ENCODE measurements at places on chromosomes 7 and 10.

DNA sequence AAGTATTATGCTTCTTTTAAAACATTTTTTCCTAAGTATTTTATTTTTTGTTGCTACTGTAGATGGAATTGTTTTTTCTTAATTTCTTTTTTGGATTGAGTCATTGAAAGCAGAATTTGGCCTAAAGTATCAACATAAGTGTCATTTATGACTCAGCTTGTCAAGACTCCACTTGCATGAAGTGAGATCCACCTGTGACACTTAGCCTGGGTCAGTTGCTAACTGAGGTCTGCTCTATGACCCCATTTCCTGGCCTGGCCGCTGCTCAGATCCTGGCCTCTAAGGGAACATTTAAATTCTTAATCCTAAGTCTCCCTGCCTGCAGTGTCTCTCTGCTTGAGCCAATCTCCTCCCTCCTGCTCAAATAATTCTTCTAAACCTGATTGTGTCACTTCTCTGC is 35.5 kb downstream of the TMEM270 start:
- no peak for DNase-seq

- no peak for DNase-seq
These were observed 79.5 kb upstream of the CAV2 start for GRCh38 chr7:116420003-116420402.

DNA sequence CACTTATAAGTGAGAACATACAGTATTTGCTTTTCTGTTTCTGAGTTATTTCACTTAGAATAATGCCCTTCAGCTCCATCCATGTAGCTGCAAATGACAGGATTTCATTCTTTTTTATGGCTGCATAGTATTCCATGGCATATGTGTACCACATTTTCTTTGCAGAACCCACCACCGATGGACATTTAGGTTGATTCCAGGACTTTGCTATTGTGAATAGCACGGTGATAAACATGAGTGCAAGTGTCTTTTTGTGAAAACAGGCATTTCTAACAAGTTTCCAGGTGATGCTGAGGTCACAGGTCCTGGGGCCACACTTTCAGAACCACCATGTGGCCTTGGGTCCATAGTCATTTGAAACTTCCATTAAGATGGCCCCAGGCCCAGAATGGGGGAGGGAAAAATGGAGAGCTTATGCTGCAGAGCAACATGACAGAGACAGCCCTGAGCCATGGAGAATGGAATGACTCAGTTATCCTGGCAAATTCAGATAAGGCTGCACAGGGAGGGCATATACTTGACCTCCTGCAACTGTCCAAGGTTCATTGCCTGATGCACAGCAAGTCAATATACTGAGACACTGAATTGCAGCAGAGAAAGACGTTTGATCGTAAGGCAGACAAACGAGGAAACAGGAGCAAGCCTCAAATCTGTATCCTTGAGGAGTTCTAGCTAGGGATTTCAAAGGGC is 248.0 kb upstream of the GALNT17 start:
- DNase-seq, result no peak

GRCh38 chr7:94047956-94048355 is 43.8 kb upstream of the BET1 start:
- DNase-seq, result no peak

GRCh38 chr10:12702215-12702770 is 299.2 kb downstream of the CCDC3 start:
- no peak for DNase-seq

GRCh38 chr7:98399462-98399861 is 1.4 kb downstream of the BAIAP2L1 start:
- no peak for DNase-seq

DNA sequence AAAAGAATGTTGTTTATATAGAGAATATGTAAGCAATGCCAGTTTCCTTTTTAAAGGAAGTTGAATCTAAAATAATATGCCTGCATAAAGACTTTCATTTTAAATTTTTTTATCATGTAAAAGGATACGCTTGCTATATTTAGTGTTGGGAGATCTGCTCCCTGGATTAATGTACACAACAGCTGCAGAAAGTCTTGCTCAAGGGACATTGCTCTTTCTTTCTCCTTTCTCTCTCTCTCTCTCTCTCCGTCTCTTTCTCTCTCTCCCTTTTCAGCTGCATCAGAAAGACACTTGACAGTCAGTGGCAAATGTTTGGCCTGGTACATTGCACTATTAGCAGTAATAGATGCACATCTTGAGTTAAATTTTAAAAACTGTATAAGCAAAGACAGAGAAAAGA is 739 bp downstream of the MYPN start:
- no peak for DNase-seq

- DNase-seq, result no peak
These were observed 112.8 kb downstream of the SEMA3D start for GRCh38 chr7:85074016-85074415.

- DNase-seq, result no peak
These were observed 118.7 kb upstream of the PTN start for GRCh38 chr7:137462074-137462715.

DNA sequence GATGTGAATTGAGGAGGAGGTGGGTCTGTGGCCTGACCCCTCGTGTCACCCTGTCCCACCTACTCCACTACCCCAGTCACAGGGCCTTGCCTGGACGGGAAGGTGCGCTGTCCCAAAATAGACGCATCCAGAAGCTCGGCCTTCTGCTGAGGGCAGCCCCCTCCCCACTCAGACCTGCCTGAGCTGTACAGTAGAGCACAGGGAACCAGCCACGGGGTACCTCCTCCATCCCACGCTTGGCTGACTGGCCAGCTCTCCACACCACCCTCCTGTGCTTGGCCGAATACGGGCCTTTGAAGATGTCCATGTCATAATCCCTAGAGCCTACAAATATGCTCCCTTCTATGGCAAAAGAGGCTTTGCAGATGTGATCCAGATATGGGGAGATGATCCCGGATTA is 88.3 kb downstream of the CHST15 start:
- DNase-seq, result no peak

- DNase-seq, result no peak
These were observed 113.3 kb upstream of the PRPS1L1 start for GRCh38 chr7:18140943-18141342.

DNA sequence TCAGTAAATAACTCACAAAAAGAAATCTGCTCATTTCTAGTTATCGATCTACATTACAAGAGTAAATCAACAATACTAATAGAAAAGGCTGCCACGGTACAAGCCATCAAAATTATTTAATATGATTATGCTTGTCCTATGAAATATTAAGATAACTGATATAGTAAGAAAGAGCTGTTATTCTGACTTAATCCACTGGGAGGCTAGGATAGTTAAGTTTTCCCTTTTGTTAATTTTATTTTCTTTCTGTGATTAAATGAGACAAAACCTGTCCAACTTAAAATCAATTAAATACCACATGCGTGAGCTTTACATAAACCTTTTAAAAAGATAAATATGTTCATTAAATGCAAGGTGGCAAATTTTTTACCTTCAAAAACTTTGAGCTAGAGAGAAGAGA is 114.8 kb downstream of the LMBR1 start:
- no peak for DNase-seq

GRCh38 chr7:107486041-107486440 is 16.2 kb downstream of the GPR22 start:
- DNase-seq, result no peak

GRCh38 chr10:29140991-29141390 is 147.9 kb upstream of the LYZL1 start:
- no peak for DNase-seq

- DNase-seq, result no peak
These were observed 8.5 kb upstream of the CDH23 start for GRCh38 chr10:71388171-71388570.

DNA sequence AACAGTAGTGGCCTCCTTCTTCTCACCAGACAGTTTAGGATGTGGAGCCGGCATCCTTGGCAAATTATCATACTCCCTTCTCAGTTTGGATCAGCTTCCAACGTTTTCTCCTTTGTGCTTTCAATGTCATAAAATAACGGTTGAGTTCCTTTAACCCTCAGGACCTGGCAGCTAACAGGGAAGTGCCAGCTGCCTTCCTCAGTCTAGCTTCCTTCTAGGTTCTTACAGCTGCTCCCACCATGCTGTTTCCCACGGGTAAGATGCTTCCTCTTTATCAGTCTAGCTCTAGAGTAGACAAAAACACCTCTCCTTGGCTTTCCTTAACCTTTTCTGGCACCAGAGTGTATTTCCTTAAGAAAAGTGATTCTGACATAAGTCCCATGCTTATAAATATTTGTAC is 33.2 kb downstream of the BLVRA start:
- DNase-seq, result no peak

- no peak for DNase-seq
These were observed 122.1 kb upstream of the KMT2E start for GRCh38 chr7:104891949-104892348.

GRCh38 chr10:2619472-2619871 is 447.9 kb upstream of the PFKP start:
- no peak for DNase-seq

GRCh38 chr10:71397296-71398212 is 834 bp downstream of the CDH23 start:
- DNase-seq, result no peak

GRCh38 chr10:11986593-11987216 is 55.9 kb downstream of the UPF2 start:
- peak; percentile 49 for DNase-seq

- no peak for DNase-seq
These were observed 5.7 kb upstream of the TAS2R60 start for GRCh38 chr7:143437578-143437977.

DNA sequence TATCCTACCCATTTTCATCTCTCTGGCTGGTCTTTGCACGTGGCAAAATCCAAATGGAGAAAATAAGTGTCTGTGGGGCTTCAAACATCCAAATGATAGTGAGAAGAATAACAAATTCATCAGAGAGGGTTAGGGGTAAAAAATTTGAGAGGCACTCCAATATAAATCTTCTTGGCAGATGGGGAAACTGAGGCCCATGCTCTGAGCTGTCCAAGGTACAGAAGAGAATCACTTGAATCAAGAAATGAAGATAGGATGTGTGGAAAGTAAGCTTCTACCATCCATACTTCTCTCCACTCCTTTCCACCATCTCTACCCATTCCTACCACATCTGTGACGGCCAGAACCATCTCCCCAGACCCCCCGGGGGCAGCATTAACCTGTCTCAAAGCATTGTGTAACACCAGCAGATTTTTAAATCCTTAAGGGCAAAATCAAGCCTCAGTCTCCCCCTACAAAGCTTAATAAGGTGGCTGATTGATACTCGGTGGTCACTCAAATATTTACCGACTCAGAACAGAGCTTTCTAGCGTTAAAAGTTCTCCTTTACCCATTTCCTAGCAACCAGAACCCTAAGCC is 818 bp downstream of the GOT1 start:
- no peak for DNase-seq

GRCh38 chr10:28811639-28812349 is 134.5 kb downstream of the BAMBI start:
- no peak for DNase-seq

All from activated CD4-positive, alpha-beta T cell treated with anti-CD3 and anti-CD28 coated beads for 24 hours (primary cell).